ENCODE measurements at places on chromosomes 6 and 20. TPM values are rescaled to one million over a fixed set of nuclear protein-coding genes. Genes with fewer than 3 reads are reported as not detected.

The FRK gene
- 0.12 TPM for total RNA-seq

The DYNLT2 gene
- total RNA-seq = 2.3 TPM

The MTFR2 gene
- 32.0 TPM for total RNA-seq

The SLC22A3 gene
- not detected for total RNA-seq

The SLC32A1 gene
- not detected for total RNA-seq

The PGC gene
- total RNA-seq = not detected
